ENCODE measurements at places on chromosomes 5 and 9. TPM values are rescaled to one million over a fixed set of nuclear protein-coding genes. Genes with fewer than 3 reads are reported as not detected.

Gene RGS7BP
- total RNA-seq = 5.4 TPM

Gene PCDHA11
- 26.5 TPM for total RNA-seq

Gene RLN2
- total RNA-seq = 4.7 TPM

Gene HIGD2A
- 67.7 TPM for total RNA-seq

Gene CNTNAP3B
- 1.9 TPM for total RNA-seq

DNA sequence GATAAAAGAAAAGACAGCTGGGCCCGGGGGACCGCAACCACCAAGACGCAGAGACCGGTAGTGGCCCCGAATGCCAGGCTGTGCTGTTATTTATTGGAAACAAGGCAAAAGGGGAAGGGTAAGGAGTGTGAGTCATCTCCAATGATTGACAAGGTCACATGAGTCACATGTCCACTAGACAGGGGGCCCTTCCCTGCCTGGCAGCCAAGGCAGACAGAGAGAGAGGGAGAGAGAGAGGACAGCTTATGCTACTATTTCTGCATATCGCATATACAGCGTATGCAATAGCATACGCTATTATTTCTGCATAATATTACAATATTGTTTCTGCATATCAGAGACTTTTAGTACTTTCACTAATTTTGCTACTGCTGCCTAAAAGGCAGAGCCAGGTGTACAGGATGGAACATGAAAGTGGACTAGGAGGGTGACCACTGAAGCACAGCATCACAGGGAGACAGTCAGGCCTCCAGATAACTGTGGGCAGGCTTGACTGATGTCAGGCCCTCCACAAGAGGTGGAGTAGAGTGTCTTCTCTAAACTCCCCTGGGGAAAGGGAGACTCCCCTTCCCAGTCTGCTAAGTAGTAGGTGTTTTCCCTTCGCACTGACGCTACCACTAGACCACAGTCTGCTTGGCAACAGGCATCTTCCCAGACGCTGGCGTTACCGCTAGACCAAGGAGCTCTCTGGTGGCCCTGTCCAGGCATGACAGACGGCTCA lies 50.3 kb downstream of the RFX3 start:
- no peak for DNase-seq

DNA sequence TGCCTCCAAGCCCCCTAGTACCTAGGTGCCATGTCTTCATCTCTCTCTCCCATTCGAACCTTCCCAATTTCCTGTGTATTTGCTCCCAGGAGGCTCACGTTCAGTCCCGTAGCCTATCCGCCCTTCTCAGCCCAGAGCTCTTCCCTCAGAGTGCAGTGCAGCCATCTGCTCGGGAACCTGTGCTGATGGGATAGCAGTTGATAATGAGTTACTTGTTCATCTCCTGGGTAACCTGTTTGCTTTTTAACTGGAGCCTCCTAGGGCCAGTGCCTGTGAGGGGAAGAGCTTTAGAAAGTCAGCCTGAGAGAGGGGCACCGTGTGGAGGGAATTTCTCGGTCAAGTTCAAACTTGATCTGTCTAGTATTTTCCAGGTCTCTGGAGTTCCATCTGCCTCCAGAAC lies 229.8 kb upstream of the IL12B start:
- no peak for DNase-seq

- DNase-seq = peak; percentile 88
These were observed 244.3 kb upstream of the WWC1 start for GRCh38 chr5:168047043-168047668.

DNA sequence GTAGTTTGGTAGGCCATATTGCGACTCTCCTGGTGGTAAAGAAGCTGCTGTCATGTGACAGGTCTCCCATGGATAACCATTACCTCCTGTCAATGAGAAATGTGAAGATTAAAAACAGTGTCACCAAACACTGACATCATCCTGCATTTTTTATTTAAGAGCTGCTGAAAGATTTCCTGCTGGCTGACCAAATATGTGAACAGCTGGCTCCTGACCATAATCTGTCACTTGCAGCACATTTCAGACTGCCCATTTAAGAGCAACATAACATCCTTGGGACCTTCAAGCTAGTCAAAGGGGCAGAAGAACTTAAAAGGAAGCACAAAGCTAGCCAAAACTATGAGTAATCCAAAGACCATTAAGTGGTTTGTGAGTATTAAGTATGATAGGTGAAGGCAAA lies 288.0 kb downstream of the IZUMO3 start:
- no peak for DNase-seq

DNA sequence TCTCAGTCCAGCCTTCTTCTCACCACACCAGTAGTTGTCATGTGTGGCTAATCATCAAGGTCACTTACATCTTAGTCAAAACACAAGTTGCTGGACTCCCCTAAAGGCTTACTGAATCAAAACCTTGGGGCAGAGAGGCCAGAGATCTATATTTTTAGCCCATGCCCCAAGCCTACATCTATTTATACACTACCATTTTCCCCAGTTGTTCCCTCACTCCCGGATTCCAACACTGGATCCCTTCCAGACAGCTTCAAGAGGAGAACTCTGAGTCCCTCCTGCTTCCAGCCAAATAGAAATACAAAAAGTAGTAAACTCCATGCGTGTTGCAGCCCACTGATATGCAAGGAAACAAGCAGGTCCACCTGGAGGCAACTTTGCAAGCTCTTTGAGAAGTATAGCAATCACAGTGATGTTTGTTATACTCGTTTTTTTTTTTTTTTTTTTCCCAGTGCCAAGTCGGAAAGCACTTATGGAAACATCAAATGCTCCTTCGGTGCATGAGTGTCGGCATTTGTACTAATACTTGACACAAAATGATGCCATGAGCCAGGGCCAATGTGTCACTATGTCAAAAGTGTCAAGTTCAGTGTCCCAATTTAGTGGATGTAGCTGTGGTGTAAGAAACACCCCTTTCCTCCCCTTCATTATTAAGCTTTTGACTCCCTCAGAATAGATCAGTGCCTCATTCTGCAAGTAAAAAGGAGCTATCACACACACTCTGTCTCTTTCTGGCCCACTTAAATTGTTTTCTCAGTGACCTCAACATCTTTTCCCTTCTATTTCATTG lies 594.2 kb upstream of the SGCD start:
- DNase-seq = no peak

DNA sequence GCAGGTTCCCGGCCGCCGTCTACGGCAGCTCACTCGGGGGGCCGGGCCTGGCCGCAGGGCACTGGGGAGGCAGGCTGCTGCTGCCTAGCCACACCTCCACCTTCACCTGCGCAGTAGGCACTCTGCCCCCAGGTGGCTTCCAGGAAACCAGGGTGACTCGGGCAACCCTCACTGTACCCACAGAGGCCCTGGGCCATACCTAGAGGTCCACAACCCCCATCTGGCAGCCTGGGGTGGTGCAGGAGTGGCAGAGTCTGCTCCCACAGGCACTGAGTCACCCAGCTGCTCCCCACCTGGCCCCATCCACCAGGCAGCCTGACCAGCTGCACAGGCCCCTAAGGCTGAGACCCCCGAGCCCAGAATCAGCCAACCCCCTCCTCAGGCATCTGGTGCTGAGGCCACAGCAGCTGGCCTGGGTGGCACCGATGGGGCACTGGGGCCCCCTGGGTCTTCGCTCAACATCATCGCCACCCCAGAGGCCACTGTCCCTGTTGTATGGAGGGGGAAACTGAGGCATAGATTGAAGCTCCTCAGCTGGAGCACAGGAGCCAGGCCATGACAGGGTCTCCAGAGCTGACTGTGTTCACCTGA lies 70.2 kb downstream of the KCNT1 start:
- DNase-seq = no peak

- DNase-seq = no peak
These were observed 148.4 kb downstream of the ADAMTSL1 start for GRCh38 chr9:18622186-18622836.

DNA sequence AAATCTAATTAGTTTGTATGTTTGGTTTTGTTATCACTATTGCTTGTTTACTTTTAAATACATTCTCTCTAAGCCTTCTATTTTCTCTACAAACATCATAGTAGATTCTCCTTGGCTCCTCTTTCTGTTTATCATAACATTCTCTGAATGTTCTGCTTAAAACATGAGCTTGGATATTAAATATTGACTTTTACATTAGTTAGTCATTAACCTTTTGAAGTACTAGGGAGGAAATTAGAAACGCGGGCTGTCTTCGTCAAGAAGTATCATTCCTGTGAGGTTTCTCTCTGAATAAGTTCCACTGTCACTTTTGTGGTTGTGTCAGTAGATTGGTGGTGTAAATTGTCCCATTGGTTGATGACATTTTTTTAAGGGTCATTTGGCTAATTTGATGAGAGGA lies 821.5 kb downstream of the EFNA5 start:
- DNase-seq = no peak

DNA sequence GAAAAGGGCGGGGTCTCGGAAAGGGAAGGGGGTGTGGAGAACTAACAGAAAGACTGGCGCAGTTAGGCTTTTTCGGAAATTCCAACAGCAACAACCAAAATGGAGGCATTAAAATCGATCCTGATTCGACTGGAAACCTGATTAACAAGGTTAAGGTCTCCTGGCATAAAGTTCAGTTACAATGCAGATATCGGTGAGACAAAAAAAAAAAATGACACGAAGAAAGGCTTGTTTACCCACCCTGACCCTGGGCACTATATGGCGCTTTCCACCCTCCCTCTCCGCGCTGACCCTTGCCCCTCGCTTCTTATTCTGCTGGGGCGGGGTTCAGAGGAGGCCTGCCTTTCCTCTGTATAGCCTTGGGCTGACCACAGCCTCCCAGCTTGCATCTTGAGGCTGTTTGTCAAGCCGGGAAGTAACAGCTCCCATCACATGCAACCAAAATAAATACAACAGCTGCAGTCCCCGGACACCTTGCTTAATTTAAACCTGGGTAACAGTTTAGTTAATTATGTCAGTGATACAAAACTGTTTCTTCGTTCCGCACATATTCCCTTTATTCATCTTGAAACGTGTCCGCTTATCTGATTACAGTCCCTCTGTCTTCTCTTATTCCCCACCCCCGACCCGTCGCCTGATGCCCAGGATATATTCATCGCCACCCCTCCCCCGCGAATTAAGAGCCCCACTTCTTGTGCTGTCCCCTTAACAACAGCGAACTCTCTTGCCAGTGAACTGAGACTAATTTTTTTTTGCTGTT lies 795 bp upstream of the PJA2 start:
- peak; percentile 82 for DNase-seq

DNA sequence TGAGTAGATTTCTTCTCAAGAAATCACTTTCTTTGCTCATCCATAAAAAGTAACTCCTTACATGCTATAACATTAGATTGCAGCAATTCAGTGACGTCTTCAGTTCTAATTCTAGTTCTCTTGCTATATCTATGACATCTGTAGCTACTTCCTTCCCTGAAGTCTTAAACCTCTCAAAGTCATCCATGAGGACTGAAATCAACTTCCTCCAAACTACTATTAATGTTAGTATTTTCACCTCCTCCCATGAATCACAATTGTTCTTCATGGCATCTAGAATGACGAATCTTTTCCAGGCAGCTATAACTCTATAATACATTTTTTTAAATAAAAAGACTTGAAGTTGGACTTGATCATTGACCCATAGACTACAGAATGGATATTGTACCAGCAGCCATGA lies 46.2 kb upstream of the PRRC1 start:
- no peak for DNase-seq

- peak; percentile 60 for DNase-seq
These were observed 32.8 kb downstream of the VPS13A start for GRCh38 chr9:77210116-77210515.

DNA sequence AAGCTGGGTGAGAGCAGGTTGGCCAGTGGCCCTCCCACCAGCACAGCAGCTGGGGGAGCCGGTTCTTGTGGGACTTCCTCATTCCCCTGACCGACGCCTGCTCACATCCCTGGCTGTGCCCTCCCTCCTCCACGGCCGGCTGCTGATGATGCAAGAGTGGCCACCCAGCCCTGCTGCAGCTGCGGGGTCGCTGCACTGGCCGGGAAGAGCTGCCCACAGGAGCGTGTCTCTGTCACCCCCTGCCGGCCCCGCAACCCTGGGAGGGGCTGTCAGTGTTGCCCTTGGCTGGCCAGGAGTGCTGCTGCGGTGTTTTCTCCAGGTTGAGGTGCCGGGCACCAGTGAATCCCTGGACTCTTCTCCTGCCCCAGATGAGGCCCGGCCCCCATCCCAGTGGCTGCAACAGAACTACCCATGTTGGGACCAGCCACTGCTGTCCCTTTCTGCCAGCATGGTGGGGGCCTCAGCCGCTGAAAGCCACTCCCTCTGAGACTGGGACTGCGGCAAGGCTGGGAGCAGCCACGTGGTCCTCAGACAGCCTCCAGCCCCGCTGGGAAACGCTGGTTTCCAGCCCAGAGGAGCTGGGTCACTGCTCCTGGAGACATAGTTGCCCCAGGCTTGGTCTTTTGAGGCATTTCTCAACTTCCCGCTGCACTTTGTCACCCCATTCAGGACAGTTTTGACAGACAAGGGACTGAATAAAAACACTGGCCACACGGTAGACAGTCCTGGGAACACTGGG lies 739 bp downstream of the CARD9 start:
- no peak for DNase-seq

DNA sequence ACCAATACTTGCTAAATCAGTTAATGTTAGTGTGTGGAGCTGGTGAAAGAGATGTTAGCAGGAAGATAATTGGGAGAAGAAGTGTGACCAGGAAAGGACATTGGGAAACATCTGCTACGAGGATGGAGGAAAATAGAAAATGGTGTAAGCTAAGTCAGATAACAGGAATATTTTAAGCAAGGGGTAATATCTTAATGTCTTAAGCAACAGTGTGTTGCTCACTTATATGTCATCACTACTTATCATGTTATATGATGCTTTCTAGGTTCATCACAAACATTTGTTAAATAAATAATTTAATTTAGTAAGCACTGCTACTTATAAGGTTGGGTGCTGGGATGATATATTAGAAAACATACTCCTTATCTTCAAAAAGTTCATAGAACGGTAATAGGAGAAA lies 326.1 kb downstream of the EDIL3 start:
- DNase-seq = no peak

DNA sequence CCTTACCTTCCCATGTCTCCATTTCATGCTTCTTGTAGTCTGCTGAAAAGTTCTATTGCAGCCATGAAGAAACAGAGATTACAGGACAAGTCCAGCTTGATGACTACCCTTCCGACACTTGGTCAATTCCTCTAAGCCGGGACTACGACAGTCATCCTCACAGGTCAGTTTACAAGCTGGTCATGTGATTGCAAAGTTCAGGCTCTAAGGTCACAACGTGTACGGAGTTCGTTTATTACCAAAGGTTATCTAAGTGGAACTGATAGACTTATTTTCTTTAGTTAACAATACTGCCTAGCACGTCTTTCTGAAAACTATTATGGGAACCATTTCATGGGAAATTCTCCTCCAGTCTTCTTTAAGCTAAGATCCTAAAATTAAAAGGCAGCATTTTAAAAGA lies 88.5 kb upstream of the NR5A1 start:
- DNase-seq = no peak

GRCh38 chr5:140140435-140140834 lies 14.7 kb downstream of the IGIP start:
- no peak for DNase-seq

- no peak for DNase-seq
These were observed 57.0 kb downstream of the NREP start for GRCh38 chr5:111699976-111700375.
